ENCODE measurements at places on chromosomes 7 and 10.

GRCh38 chr10:75358132-75358531 is 43.4 kb downstream of the ZNF503 start:
- DNase-seq = no peak

DNA sequence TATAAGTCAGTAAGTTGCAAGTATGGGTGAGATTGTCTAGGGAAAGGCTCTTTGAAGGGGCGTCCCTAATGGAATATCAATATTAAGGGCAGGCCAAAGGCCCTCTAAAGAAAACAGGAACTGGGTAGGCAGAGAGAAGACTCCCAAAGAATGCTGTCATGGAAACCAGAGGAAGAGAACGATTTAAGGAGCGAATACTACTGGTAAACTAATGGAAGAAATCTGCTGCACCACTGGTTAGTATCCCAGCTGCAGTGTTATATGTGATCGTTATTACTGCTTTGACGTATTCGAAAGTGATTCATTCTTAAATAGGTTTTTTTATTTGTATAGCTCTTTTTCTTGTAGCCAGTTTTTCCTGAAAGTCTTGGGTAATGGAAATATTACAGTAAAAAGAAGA is 1.3 kb downstream of the CASP2 start:
- no peak for DNase-seq

GRCh38 chr10:729213-729612 is 39.7 kb upstream of the DIP2C start:
- no peak for DNase-seq

DNA sequence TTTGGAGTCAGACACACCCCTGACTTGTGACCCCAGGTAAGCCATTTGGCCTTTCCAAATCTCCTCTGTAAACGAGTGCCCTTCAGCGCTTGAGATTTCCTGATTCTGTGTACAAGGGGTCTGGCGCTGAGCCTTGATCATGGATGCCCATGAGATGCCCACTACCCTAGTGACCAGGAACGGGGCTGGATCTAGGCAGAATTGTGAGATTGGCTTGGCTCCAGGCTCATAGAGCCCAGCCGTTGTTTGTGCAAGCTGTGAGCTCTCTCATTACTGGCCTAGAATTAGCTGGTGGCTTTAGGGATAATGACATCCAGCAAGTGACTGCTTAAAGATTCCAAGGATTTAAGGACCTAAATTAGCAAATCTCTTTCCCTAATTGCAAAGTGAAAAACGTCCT is 84.9 kb downstream of the CAMK1D start:
- DNase-seq = no peak

- DNase-seq = no peak
These were observed 18.2 kb upstream of the PDK4 start for GRCh38 chr7:95614442-95614940.

DNA sequence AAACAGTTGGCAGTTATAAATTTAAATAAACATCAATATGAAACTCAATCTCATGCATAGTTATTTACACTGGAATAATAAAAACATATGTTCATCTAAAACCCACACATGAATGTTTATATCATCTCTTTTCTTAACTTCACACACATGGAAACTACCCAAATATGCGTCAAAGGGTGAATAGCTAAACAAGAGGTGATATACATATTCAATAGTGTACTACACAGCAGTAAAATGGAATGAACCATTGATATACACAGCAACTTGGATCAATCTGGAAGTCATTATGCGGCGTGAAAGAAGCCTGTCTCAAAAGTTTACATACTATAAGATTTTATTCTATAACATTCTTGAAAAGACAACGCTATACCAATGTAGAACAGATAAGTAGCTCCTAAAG is 282.5 kb upstream of the POM121L12 start:
- no peak for DNase-seq

GRCh38 chr10:132563485-132564248 is 26.1 kb downstream of the INPP5A start:
- DNase-seq = no peak

DNA sequence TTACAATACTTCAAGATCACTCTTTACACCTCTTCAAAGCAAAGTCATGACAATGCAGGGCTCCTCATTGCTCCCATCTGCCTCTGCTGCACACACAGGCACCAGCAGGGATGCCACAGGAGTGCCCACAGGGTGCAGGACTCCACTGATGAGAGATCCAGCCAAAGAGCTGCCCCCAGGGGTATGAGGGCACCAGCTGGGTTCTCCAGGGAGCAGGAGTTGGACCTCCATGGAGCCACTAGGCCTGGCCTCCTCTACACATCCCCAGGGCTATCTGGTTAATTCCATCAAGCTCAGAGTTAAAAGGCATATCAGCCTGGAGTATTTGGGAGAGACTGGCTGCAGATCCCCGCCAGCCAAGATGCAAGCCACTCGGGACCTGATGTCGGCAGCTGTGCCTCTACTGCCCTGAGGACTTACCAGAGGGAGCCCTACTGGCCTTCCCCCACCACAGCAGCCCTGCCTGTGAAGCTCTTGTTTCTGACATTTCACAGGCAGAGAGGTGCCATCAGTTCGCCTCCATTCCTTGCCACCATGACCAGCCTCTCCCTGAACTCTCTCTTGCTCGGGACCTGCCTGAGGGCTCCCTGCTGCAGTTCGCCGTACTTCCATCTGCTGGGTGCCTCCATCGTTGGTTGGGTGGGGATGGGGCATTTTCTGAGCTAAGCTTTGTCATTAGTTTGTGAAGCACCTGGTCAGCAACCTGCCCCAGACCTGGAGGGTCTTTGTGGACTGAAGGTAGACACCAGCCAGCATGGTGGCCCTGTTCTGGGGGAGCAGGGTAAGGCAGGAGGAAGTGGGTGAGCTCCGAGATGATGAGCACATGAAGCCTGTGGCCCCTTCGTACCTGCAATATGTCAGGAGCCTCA is 12.5 kb upstream of the TRIM8 start:
- DNase-seq = no peak

DNA sequence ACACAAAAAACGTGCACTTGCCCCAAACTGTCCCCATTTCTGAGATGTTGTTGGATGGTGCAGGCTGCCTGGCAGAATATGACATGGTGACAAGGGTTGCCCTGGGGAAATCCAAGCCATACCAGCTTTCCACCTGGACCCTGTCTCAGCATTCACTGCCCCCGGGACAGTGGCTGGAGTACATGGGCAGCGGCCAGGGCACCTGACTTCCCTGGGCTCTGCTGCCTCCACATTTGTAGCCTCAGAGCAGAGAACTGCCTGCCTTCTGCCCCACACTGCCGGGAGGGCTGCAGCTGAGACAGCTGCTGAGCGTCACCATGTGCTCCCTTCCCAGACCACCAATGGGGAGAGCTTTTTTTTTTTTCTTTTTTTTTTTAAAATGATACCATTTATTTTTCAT is 222.9 kb upstream of the ZNF32 start:
- DNase-seq = no peak

DNA sequence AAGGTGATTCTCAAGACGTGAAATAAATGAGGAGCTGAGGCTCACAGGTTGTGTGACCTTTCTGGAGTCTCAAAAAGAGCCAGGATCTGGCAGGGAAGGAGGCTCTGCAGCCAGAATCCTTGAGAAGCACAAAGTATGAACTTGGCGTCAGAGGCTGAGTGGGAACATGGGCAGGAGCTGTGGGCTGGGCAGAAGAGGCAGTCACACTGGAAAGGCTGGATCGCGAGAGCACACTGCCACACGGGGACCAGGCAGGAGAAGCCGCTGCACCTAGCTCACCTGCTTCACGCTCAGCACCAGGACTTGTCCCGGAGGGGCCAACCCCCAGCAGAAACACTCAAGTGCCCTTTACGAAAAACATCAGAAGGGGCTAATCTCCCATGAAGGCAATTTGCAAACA is 535.0 kb downstream of the TNS3 start:
- DNase-seq = no peak

DNA sequence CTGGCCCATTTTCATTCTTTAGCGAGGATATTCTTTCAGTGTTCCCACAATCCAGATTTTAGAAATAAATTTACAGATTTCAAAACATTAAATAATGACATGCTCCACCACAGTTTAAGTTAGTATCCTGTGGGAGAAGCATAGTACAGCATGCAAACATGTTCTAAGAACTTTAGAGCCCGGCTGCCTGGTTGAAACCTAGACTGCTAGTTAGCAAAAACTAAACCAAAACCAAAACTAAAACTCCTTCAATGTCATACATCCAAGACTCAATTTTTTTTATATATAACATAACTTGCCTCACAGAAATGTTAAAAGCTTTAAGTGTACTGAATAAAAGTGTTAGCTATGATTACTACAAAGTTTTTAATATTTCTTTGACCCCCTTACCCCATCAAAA is 17.0 kb downstream of the TRA2A start:
- DNase-seq = no peak

DNA sequence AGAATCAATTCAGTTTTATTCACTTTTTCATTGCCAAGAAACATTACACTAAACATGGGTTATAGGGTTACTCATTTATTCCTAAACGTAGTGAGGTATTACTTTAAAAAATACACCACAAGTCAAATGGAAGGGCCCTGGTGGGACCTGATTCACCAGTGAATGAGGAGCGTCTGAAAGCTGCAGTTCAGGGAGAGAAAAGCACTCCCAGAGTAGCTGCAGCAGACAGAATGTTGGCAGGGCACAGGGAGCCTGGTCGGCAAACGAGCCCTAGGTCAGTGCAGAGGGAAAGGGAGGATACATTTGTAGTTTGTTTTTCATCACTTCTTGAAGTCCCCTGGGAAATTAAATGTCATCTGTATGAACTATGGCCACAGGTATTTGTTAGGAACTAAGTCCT is 361.7 kb upstream of the ETV1 start:
- no peak for DNase-seq

DNA sequence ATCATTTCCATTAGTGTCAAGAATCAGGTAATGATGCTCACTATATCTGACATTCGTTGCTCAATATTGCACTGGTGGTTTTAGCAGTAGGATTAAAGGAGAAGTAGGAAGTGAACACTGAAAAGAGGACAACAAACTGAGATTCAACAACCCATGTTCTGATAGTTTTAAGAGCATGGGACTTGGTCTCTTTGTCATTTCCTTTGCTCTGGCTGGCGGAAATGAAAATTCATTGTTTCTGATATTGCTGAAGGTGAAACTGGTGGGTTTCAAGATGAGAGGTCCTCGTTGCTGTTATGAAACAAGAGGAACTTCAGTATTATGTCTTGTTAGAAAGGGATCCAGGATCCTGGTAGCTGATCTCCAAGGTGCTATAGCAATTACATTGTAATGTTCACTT is 129.0 kb downstream of the DNAH11 start:
- no peak for DNase-seq

DNA sequence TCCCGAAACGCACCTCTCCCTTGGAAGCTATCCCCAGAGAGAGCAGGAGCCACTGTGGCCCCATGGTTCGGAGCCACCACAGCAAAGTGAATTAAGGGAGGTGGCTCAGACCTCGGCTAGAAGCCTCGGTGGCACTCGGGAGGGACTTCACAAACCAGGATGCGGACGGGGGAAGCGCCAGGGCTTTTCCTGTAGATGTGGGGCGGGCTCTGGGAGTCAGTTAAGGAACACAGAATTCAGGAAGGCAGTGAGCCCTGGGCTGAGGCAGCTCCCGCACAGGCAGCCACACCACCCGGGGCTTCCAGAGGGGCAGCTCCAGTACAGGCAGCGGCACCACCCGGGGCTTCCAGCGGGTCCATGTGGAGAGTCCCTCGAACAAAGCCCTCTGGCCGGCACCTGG is 42.7 kb upstream of the DPYSL4 start:
- DNase-seq = no peak

DNA sequence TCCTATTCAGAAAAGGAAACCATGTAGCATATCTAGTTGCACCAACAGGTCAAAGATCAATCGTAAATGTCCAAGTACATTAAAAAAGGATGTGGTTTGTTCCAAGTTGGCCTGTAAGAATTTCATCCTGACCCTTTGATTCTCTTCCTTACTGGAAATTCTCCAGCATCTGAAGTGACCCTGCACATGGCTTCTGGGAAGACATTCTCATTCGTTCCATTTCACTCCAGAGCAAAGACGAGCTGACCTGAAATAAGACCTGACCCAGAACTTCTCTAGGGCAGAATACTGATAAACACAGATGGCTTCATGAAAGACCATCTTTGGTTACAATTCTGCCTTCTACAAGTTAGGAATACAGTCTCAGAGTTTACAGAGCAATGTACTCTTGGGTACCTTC is 39.8 kb downstream of the ASB4 start:
- no peak for DNase-seq

- DNase-seq = peak; percentile 13
These were observed 239.6 kb downstream of the DNAJB6 start for GRCh38 chr7:157576415-157576814.

GRCh38 chr7:17937506-17938120 is 2.7 kb downstream of the SNX13 start:
- no peak for DNase-seq

GRCh38 chr10:117543225-117544003 is 868 bp downstream of the EMX2 start:
- DNase-seq = no peak

- no peak for DNase-seq
These were observed 172.5 kb upstream of the CELF2 start for GRCh38 chr10:10845185-10845584.

- DNase-seq = no peak
These were observed 247.8 kb downstream of the SEMA3A start for GRCh38 chr7:83946801-83947200.

- DNase-seq = no peak
These were observed 33.6 kb downstream of the GPER1 start for GRCh38 chr7:1121476-1121875.

DNA sequence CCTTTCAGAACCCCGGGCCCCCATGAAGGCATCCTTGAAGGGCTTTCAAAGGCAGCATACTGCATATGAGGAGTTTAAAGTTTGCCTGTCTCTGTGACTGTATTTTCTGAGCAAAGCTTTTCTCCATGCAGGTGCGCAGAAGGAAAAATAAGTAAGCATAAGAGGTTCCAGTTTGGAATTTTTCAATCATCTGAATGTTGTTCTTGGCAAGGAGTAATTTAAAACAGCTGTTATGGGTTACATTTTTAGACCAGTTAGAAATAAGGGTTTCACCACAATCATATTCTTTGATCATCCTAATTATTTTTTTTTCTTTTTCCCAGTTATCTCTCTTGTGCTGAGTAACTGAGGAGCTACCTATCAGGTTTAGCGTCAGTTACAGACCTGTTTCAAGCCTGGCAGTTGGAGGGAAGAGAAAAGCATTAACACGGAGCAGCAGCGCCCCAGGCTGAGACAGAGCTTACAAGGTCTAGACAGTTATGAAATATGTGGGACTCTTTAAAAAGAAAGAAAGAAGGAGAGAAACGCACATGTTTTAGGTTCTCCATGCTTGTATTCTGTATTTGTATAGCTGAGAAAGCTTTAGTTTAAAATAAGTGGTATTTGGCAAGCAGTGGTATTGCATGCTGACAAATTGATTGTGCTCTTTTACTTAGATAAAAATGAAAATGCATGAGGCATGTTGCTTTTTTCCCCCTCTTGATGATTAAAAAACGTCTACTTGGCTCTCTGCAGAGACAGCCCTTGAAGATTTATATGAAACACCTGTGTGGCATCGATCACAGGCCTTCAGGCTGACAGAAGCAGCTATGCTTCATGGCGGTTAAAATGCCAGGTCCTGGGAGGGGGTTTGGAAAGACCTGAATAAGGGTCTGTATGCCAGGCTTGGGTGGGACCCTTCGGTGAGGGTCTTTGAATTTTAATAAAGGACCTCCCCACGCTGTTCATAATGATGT is 157.6 kb downstream of the GRK5 start:
- DNase-seq = no peak

- no peak for DNase-seq
These were observed 10.6 kb upstream of the ENTPD7 start for GRCh38 chr10:99648717-99649116.

- no peak for DNase-seq
These were observed 19.1 kb downstream of the CEP41 start for GRCh38 chr7:130421684-130422083.

Measured in effector CD4-positive, alpha-beta T cell (primary cell).